Mesothelial cell of epicardium (in vitro differentiated cells): ENCODE measurements at places on chromosomes 4 and X. TPM values are rescaled to one million over a fixed set of nuclear protein-coding genes. Genes with fewer than 3 reads are reported as not detected.

Gene NUP62CL
- 2.5 to 4.0 TPM (median 2.7 TPM) in 3 replicates for total RNA-seq

- H3K27me3 ChIP-seq, result peaks cover 25% of the 10 kb centered on the region
- no peak overlapping the region for H3K27ac ChIP-seq
- no peak for DNase-seq
- H3K4me1 ChIP-seq, result no peaks in the 10 kb centered on the region
- no peaks in the 10 kb centered on the region for H3K36me3 ChIP-seq
Observed at GRCh38 chr4:5280828-5281227, 229.5 kb downstream of the STK32B start.

GRCh38 chrX:38656350-38656915, 95.1 kb downstream of the TSPAN7 start:
- H3K4me1 ChIP-seq, result peaks cover 2% of the 10 kb centered on the region
- no peak overlapping the region for H3K4me3 ChIP-seq
- H3K36me3 ChIP-seq, result no peaks in the 10 kb centered on the region
- no peak overlapping the region for H3K27ac ChIP-seq
- no peaks in the 10 kb centered on the region for H3K27me3 ChIP-seq

DNA sequence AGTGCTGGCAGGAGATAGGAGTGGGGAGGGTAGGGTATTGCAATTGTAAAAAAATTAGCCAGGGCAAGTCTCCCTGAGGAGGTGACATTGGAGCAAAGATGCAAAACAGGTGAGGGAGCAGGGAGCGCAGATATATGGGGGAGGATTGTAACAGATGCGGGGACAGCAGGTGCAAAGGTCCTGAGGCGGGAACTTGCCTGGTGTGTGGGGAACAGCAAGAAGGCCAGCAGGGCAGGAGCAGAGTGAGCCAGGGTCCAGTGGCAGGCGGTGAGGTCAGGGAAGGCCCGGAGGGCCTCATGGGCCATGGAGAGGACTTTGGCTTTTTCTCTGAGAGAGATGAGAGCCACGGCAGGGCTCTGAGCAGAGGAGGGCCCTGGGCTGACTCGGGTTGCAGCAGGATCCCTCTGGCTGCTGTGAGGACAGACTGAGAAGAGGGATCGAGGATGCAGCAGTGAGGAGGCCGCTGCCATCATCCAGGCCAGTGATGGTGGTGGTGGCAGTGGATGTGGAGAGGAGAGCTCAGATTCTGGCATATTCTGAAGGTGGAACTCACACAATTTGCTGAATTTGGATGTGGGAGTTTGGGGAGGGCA, 6.2 kb downstream of the PORCN start:
- no peak for DNase-seq
- no peak overlapping the region for H3K27ac ChIP-seq
- no peaks in the 10 kb centered on the region for H3K4me1 ChIP-seq
- no peak overlapping the region for H3K4me3 ChIP-seq
- H3K27me3 ChIP-seq, result no peaks in the 10 kb centered on the region
- peaks cover 9% of the 10 kb centered on the region for H3K36me3 ChIP-seq

DNA sequence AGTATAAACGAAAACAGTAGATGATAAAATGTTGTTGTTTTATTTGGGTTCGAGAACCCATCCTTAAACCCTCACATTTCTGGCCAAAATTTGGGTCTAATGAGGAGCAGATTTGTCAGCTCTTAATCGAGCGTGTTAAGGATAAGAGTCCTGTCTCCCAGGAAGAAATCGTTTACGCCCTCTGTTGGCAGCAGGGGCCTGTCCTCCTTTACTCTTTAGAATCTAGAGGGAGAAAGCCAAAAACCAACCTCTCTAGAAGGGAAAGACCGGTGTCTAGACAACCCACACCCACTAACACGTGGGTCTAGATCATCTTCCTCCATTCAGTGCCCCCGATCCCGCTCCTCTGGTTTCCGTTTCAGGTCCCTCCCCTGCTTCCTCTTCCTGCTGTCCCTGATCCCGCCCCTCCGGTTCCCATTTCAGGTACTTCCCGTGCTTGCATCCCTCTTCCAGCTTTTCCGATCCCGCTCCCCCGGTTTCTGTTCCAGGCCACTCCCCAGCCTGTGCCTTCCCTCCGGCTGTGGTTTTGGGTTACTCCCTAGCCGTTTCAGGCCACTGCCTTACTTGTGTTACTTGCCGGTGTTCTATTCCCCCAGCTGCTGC, 339.1 kb downstream of the PAPSS1 start:
- H3K27me3 ChIP-seq, result no peaks in the 10 kb centered on the region
- H3K27ac ChIP-seq, result no peak overlapping the region
- DNase-seq, result no peak
- H3K4me3 ChIP-seq, result no peak overlapping the region

- no peak overlapping the region for H3K4me3 ChIP-seq
- H3K4me1 ChIP-seq, result peaks cover 35% of the 10 kb centered on the region
- peaks cover 4% of the 10 kb centered on the region for H3K36me3 ChIP-seq
- DNase-seq, result no peak
- no peak overlapping the region for H3K27ac ChIP-seq
Observed at GRCh38 chr4:186719925-186720694, 3.5 kb downstream of the FAT1 start.
